ENCODE measurements at places on chromosomes 5 and 9.

DNA sequence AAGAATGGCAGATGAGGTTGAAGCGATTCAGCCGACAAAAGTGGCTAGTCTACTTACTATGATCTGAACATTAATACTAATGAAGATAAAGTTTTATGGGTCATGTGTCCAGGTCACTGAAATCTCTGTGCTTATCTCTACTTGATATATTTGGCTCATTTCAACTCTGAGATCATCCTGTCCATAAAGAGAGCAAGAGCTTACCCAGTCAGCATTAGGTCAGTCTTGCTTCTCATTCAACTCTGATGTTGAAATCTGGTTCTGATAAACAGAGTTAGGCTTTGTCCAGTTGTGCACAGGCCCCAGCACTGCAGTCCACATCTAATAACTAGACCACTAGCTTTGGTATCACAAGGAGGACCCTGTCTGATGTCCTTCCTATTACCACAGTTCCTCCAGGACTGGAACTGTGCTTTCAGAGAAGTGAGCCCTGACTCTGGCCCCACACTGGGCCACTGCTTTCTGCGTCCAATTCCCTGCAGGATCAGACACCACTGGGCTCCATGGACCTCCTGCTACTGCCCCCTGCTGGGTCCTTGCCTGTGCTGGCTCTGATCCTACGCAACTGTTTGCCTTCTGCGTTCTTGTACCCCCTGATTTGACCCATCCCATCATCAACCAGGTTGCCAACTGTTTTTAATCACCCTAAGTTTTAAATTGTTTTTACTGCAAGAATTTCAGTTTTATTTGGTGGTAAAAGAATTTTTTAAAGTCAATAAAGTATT is 23.7 kb upstream of the FAM120A start:
- peak; percentile 38 for DNase-seq

DNA sequence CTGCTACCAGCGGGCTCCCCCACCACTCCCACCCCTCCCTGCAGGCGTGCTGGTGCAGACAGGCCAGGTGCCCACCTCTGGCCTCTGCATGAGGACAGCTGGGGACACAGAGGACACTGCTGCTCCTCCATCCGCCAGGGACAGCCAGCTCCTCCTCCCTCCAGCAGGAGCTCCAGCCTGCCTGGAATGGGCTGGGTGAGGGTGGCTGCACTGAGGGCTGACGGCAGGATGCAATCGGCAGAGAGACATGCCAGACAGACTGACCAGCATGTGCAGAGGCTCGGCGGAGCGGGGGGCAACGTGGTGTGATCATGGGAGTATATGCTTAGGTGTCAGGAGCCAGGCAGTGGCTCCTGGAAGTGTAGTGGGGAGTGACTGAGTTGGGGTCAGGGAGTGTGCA is 68.4 kb downstream of the RASGEF1C start:
- no peak for DNase-seq

DNA sequence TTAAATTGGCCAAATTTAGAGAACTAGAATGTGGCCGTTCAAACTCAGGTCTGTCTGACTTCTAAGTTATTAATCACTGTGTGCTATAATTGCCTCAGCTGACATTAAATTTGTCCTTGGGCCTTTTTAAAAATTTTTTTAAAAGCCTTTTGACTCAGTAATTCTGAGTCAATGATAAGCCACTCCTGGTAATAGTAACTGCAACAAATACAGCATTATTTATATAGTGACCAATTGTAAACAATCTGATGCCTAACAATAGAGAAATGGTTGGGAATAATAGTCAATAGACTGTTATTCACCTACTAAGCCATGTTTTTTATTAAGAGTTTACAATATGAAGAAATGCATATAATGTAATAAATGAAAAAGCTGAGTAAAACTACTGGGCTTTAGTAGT is 70.9 kb upstream of the FSD1L start:
- no peak for DNase-seq

GRCh38 chr5:65969539-65970393 is 43.4 kb downstream of the ERBIN start:
- DNase-seq, result no peak

GRCh38 chr9:124594225-124594624 is 87.0 kb upstream of the NR5A1 start:
- DNase-seq, result no peak

GRCh38 chr5:158676642-158677469 is 422.9 kb downstream of the EBF1 start:
- DNase-seq, result peak; percentile 38

DNA sequence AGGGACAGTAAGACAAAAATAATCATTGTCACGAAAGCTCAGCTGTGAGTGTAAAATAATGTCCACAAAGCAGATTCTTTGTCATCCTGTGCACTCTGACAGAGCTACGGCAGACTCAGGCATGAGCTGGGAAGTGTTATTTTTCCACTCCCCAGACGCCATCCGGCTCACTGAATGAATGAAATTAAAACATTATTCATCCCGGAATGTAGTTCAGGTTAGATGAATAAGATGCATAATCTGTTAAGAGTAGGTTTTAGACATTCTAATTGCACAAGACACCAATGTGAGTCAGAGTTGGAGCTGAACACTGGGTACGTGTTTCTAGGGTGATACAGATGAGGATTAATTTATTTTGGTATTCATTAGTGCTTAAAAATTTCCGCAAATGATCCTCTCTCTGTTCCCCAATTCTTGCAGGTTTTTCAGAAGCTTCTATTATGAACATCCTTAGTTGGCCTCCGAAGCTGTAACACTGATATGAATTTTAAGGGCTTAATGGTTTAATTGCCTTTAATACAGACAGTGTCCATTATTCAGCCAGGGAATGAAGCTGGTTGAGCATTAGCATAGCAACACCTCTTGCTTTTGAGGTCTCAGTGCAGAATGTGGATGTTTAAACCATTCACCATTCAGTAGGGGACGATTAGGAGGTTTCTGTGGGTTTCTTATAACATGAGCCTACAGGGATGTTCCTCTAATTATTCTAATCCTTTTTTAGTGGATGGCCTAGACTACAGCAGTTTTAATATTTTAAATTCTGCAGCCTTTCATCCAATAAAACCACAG is 65.6 kb upstream of the FRRS1L start:
- no peak for DNase-seq

GRCh38 chr5:150464554-150465012 is 15.0 kb upstream of the RPS14 start:
- DNase-seq, result no peak

DNA sequence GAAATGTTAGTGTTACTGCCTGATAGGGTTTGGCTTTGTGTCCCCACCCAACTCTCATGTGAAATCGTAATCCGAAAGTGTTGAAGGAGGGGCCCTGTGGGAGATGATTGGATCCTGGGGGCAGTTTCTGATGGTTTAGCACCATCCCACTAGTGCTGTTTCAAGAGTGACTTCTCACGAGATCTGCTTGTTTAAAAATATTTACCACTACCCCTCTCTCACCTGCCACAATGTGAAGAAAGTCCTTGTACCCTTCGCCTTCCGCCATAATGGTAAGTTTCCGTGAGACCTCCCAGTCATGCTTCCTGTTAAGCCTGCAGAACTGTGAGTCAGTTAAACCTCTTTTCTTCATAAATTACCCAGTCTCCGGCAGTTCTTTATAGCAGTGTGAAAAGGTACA is 2.6 kb upstream of the RFX3 start:
- DNase-seq, result no peak
